Retina (tissue), 1 donor: ENCODE measurements at places on chromosomes 5 and 9.
A peak's percentile ranks its signal among the peaks of the same experiment; 100 is the strongest.

DNA sequence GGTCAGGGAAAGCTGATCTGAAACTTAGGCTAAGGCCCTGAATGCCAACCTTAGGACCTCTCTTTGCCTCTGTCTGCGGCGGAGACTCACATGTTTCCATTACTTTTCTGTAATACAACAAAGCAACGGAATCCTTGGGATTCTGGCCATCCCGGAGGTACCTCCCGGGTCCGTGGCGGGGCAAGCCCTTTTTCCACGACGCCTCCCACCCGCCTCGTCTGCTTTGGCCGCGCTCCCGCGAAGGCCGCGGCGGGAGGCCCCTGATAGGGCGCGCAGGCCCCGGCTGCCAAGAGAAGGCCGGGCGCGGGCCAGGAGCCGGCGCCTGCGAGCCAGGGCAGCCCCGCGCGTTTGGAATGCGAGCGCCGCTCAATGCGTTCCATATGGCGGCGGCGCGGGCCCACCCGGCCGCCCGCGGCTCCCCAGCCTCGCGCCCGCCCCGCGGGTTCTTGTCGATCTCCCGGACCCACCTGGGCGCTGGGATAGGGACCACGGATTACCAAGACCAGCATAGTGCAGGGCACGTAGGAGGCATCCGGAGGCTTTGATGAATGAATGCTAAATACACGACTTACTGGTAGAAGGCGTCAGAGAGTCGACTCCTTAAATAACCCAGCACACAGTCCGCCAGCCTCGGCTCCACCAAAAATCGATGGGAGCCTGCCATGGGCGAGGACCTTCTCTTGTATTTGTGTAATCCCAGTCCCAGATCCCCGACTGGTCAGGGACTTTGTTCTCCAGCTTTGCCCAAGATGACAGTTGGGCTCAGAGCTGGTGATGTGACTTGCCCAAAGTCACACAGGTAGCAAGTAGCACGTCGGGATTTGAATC, 17.5 kb upstream of the PHF19 start:
- peak; percentile 71 for DNase-seq

DNA sequence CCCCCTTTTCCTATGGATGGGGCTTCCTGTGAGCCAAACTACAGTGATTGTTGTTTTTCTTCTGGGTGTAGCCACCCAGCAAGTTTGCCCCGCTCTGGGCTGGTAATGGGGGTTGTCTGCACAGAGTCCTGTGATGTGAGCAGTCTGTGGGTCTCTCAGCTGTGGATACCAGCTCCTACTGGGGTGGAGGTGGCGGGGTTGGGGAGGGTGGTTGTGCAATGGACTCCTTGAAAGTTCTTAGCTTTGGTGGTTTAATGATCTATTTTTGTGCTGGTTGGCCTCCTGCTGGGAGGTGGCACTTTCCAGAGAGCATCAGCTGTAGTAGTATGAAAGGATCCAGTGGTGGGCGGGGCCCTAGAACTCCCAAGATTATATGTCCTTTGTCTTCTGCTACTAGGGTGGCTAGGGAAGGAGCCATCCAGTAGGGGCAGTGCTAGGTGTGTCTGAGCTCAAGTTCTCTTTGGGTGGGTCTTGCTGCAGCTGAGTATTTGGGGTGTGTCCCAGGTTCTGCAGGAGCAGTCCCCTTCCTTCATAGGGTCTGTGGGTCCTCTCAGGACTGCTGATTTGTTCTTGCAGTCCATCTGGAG, 275.6 kb upstream of the PAPPA start:
- no peak for DNase-seq

DNA sequence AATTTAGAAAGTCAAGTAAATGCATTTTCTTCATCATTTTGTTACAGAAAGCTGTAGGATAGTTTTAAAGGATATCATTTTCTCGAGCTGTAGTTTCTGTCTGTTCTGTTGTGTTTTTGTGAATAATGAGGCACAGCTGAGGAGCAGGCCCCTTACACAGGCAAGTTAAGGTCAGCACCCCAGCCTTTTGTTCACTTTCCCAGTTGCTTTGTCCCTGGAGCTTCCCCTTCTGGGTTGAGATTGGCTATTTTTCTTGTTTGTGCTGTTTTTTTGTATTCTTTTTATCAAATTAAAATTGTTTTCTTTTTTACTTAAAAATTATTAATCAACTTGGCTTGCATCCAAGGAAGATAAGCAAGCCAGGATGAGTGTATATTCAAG, 213.8 kb upstream of the ACTBL2 start:
- DNase-seq, result no peak

- DNase-seq, result no peak
Observed at GRCh38 chr9:111572950-111573604, 26.4 kb downstream of the PTGR1 start.

- no peak for DNase-seq
Observed at GRCh38 chr5:121726991-121727390, 124.7 kb upstream of the FTMT start.

DNA sequence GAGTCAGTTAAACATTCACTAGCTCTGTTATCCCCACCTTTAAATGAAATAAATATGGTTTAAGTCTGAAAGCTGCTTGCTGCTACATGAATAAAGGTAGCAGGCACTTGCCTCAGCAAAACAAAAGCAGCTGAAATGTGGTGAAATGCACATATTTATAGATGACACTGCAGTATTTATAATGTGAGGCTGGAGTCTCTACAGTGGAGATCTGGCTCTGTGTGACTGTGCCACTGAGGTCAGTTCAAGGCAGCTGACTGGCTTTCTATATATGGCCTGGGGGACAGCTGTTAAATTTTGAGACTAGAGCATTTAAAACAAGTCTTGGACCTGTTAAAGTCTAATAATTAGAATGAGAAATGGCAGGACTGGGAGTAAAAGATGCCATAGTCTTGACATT, 859.6 kb upstream of the SEMA6A start:
- DNase-seq, result no peak

GRCh38 chr5:147431586-147431985, 78.3 kb downstream of the DPYSL3 start:
- DNase-seq, result no peak

DNA sequence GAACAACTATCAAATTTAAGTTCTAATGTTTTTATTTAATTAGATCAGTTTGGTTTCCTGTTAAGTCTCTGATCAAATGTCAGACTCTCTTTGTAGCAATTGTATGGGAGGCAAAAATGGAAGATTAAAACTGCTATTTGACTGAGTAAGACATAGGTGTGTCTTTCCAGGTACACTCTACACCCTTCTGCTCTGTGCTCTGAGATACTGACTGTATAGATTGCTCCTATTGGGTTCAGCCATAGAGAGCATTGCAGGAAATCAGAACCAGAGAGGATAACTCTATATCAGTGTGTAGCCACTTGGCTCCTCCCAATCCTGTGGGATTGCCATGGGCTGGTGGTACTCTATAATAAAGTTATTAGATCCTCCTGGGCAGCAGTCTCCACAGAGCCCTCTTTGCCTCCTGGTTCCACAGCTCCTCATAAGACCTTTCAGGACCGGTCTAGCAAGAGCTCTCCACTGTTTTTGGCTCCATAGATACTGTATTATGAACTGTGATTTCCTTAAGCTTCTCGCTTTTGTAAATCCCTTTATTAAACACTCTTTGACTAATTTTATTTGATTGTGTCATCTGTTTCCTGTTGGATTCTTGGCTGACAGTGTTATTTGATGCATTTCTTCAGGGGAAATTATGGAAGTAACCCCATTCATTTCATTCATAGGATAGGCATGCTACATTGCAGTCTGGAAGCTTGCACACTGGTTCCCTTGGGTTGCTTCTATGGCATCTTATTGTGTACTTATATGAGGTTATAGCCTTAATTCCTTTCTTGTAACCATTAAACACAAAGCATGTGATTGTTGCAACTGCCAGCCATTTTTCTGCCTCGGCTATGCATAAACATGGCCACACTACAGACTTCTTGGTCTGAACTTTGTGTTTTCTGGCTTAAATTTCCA, 115.6 kb downstream of the VCAN start:
- no peak for DNase-seq

DNA sequence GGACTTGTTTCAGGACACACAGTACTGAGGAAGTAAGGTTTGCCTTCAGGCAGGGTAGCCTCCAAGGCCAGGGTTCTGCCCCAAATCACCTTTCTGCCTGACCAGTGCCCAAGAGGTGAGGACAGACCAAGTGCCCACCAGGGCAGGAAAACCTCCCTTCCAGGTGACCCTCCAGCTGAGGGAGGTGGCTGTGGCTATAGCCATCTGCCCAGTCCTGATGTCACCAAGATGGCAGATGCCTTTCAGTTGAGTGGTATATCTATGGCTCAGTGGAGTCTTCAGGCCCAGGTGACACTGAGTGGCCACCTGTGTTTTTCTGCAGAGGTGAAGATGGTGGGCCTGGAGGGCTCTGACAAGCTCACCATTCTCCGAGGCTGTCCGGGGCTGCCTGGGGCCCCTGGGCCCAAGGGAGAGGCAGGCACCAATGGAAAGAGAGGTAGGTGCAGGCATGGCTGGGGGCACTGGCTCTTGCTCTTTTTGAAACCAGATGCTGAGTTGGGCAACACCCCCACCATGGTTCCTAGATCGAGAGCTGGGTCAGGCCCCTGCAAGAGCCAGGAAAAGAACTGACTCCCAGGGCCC, 1.7 kb downstream of the FCN2 start:
- no peak for DNase-seq

DNA sequence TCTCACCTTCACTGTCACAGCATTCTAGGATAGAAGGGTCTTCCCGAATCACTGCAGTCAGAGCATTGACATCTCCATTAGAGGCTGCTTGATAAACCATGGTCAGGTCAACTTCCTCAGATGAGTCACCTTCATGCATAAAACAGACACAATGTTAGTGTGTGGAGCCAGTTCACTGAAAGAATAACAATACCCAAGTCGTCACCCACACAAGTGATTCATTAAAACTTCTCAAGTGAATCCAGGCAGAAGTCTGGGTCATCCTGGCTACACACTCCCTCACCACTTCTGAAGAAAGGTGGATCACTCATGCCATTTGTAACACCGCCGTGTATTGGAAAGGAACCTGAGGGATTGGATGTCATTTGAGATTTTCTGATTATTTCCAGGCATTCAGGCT, 49.6 kb downstream of the ANKRD55 start:
- DNase-seq, result no peak

DNA sequence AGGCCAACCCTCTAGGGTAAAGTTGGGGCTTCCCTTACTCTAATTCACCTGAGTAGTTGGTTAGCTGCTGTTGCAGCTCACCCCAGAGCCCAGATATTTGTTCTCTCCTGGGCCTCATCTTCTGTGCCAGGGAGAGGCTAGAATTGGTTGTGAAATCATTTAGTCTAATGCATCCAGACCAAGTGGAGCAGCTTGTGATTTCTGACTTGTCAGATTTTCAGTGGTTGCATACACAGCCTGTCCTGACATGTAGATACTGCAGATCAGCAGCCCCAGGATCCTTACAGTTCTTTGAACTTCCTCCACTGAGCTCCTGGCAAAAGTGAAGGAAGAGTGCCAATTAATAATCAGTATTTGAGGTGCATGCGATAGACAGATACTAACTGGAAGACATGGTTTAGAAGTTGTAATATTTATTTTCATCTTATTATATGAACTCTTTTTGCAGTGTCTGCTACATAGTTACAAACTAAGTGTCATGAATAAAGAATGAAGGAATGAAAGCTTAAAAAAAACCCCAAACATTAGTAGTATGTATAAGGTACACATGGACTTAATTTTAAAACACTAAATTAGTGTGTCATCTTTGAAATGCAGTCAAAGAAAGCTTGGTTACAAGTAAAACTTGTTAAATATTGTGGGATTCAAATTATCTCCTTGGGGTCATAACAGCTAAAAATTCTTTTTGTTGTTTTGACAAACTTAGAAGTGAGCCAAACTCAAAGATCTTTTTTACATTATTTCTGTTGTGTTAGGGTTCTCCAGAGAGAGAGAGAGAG, 128.5 kb downstream of the VPS13A start:
- no peak for DNase-seq

DNA sequence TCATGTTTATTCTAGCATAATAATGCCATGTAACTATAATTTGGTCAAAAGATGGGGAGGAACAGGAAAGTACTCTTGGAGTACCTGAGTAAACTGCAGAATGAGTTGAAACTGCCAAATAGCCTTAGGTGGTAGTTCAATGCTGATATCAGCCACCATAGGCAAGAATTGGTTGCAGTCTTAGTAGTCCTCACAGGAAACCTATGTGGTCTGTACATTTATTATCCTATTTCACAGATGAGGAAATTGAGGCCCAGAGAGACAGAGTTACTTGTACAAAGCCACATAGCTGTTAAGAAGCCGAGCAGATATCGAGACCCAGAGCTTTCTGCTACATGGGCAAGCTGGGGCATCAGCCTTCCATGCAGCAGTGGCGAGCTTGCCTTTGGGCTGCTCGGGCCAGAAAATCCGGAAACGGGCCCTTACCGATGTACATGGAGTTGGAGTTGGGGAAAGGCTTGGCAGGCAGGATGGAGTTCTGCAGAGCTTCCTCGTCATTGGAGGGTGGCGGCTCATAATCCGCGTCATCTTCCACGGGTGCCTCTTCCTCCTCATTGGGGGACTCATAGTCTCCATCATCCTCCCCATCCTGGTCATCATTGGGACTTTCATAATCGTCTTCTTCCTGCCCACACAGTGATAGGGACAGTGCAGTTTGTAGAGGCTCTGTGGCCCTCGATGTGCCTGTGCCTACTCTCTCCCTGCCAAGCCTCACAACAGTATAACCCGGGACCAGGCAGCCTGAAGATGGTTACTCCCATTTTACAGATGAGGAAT, 27.1 kb downstream of the LCP2 start:
- DNase-seq, result no peak

- peak; percentile 67 for DNase-seq
Observed at GRCh38 chr9:137368431-137369035, 54.4 kb downstream of the EXD3 start.

- DNase-seq, result no peak
Observed at GRCh38 chr9:93164085-93164484, 19.9 kb upstream of the WNK2 start.

DNA sequence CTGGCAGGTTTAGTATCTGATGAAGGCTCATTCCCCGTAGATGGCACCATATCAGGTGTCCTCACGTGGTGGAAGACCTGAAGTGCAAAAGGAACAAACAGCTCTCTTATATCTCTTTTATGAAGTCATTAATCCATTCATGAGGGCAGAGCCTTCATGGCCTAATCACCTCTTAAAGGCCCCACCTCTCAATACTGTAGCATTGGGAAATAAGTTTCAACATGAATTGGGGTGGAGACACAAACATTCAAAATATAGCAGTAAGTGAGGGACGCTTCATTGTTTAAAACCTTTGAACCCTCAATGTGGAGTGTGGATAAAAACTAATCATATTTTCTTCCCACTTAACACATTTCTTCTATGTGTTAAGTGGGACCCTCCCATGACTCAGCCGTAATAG, 489.4 kb upstream of the WWC1 start:
- no peak for DNase-seq
